ENCODE measurements at places on chromosomes 5 and 9.
A peak's percentile ranks its signal among the peaks of the same experiment; 100 is the strongest.

GRCh38 chr5:112923148-112923917 is 1.3 kb upstream of the REEP5 start:
- no peak for DNase-seq

GRCh38 chr5:175344331-175345195 is 99.4 kb downstream of the DRD1 start:
- DNase-seq, result no peak

GRCh38 chr9:33877727-33878489 is 60.9 kb downstream of the UBE2R2 start:
- no peak for DNase-seq

GRCh38 chr5:169606279-169606678 is 22.7 kb downstream of the SPDL1 start:
- no peak for DNase-seq

- peak; percentile 35 for DNase-seq
Measured at GRCh38 chr5:89613222-89613956, 730.4 kb upstream of the MEF2C start.
